Fibroblast of skin of back (primary cell): ENCODE measurements at places on chromosomes 7 and 10.

- no peak for DNase-seq
Observed at GRCh38 chr10:97656777-97657176, 16.3 kb downstream of the PI4K2A start.

DNA sequence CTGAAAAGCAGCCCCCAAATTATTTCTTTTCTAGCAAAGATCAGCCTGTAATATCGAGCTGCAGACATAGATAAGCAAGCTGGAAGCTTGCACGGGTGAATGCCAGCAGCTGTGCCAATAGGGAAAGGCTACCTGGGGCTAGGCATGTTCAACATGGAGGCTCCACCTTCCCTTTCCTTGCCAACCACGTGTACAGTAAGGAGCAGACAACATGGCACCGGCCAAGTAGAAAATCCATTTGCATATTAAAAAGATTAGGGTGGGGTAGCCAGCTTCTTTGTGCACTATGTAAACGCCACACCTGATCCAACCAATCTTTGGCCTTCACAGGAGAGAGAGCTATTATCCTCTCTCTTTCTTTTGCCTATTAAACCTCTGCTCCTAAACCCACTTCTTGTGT lies 56.7 kb upstream of the SEPHS1 start:
- no peak for DNase-seq

DNA sequence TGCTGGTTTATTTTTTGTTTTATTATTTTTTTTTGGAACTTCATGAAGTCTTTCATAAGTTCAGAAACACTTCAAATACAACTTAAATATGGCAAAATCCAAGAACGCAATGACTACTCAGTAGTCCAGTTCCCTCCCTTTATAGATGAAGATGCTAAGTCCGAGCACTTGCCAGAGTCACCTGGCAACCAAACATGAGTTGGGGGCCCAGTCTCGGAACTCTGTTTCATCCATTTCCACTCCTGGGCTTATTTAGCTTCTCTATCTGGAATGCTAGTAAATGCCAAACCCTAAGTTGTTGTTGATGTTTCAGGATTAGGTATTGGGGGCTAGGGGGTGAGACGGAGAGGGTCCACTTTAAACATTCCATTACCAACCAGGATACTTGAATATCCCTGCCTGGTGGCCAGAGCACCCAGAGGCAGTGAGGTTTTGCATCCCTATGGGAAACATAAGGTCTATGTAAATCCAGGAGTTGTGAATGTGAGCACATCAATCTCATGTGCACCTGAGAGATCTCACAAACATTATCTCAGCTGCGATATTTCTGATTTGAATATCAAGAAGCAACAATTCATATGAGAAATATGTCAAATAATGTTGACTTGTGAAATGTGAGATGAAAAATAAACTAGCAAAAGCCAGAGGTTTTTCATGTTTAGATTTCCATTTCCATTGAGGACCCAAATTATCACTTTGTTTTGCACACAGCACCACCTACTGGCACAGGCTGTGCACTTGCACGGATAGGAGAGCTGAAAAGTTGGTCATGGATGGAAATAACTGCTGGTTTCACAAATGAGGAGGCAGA lies 129.3 kb downstream of the PKD1L1 start:
- peak; percentile 77 for DNase-seq

- DNase-seq: no peak
Observed at GRCh38 chr7:132354527-132354926, 221.7 kb downstream of the PLXNA4 start.

- DNase-seq: no peak
Observed at GRCh38 chr10:31102421-31102820, 70.8 kb upstream of the ZNF438 start.

- no peak for DNase-seq
Observed at GRCh38 chr10:103582331-103583123, 89.0 kb downstream of the NEURL1 start.
